Neural cell (in vitro differentiated cells): ENCODE measurements at places on chromosomes 5 and 9. TPM values are rescaled to one million over a fixed set of nuclear protein-coding genes. Genes with fewer than 3 reads are reported as not detected.

Gene WNT8A
- 0.26 and 0.60 TPM in 2 replicates for polyA plus RNA-seq

Gene EXOSC2
- 36.3 and 43.6 TPM in 2 replicates for polyA plus RNA-seq

Gene TEK
- polyA plus RNA-seq: 0.83 TPM in 1 of 2 replicates, not detected in the other

Gene NOXA1
- 1.7 and 3.4 TPM in 2 replicates for polyA plus RNA-seq

Gene MYOZ3
- not detected in 2 replicates for polyA plus RNA-seq

Gene MAMDC2
- 0.30 and 0.56 TPM in 2 replicates for polyA plus RNA-seq

Gene DHX29
- 36.4 and 48.1 TPM in 2 replicates for polyA plus RNA-seq

Gene TSSK1B
- not detected in 2 replicates for polyA plus RNA-seq

Gene FOXD1
- polyA plus RNA-seq: not detected in 2 replicates

Gene PKN3
- 0.06 and 1.4 TPM in 2 replicates for polyA plus RNA-seq

Gene IGFBPL1
- polyA plus RNA-seq: 372 and 432 TPM in 2 replicates

Gene ENTREP1
- 1.9 and 2.0 TPM in 2 replicates for polyA plus RNA-seq

Gene PCDHA8
- 0.66 and 1.4 TPM in 2 replicates for polyA plus RNA-seq

Gene WDR38
- not detected in 2 replicates for polyA plus RNA-seq

Gene C5orf34
- polyA plus RNA-seq: 10.4 and 12.7 TPM in 2 replicates

Gene CRHBP
- not detected in 2 replicates for polyA plus RNA-seq

Gene CNTNAP3B
- 9.7 and 12.6 TPM in 2 replicates for polyA plus RNA-seq

Gene ADRA1B
- polyA plus RNA-seq: 1.1 and 1.4 TPM in 2 replicates

Gene SPATA31E1
- not detected in 2 replicates for polyA plus RNA-seq
